ENCODE measurements at places on chromosomes 6 and 20.

DNA sequence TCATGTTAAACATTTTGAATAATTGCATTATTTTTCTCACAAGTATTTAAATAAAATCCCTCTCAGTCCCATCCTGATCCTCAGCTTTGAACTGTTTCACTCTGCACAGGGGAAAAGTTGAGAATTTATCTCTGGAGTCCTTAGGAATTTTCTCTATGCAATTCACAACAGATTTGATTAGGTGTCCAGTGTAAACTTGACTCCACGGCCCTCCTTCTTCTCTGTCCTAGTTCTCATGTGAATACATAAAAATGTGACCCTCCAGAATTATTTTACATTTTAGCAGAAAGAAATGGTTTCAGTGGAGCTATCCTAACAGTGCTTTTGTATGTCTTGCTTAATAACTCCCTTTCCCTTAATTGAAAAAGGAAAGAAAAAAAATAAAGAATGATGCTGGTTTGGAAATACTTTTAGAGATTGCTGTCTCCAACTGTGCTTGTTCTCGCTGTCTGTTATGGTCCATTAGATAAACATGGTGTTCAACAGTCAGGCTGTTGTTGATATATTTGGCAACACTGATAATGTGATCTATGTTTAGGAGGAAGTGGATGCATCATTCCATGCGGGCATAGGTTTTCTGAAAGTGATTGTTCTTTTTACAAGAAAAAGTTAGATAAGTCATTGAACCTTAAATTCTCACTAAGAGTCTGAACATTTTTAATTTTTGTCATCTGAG, 599.4 kb upstream of the CITED2 start:
- no peak for DNase-seq

DNA sequence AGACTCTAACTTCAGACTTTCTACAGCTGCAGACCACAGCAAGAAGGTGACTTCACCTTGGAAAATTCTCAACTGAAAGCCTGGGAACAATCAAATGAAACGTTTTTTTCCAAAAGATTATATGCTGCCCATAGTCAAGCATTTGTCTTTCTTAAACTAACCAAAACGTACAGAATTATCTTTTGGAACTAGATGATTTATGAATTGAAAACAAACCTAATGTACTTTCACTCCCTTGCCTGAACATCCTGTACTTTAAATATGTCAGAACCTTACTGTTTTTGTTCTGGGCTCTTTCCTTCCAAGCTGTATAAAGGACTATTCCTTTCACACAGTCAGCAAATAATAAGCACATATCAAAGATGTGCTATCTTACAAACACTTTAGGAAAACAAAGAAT, 62.4 kb upstream of the TNFAIP3 start:
- no peak for DNase-seq

- DNase-seq, result no peak
These were observed 51.9 kb downstream of the AKAP12 start for GRCh38 chr6:151291722-151292059.

GRCh38 chr6:105493736-105494135, 90.9 kb upstream of the PREP start:
- no peak for DNase-seq

GRCh38 chr20:31830406-31830981, 11.3 kb downstream of the MYLK2 start:
- DNase-seq, result no peak

GRCh38 chr6:3026791-3027626, 27.3 kb downstream of the NQO2 start:
- DNase-seq, result no peak

- no peak for DNase-seq
These were observed 89.2 kb downstream of the CD164 start for GRCh38 chr6:109292983-109293586.

DNA sequence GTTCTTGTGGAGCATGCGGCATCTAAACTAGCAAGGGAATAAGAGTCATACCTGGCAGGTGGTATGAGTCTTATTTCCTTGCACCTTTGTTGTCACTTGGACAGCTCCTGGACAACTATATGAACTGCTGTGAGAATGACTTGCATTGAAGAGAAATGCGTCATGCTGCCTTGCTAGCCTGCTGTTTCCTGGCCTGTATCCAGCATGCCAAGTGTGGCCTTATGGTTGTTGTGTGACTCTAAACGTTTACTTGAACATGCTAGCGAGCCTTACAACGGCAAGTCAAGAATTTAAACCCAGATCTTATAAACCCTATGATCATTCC, 90.4 kb downstream of the CEP162 start:
- DNase-seq, result no peak

GRCh38 chr20:25238319-25239037, 9.4 kb upstream of the PYGB start:
- no peak for DNase-seq

DNA sequence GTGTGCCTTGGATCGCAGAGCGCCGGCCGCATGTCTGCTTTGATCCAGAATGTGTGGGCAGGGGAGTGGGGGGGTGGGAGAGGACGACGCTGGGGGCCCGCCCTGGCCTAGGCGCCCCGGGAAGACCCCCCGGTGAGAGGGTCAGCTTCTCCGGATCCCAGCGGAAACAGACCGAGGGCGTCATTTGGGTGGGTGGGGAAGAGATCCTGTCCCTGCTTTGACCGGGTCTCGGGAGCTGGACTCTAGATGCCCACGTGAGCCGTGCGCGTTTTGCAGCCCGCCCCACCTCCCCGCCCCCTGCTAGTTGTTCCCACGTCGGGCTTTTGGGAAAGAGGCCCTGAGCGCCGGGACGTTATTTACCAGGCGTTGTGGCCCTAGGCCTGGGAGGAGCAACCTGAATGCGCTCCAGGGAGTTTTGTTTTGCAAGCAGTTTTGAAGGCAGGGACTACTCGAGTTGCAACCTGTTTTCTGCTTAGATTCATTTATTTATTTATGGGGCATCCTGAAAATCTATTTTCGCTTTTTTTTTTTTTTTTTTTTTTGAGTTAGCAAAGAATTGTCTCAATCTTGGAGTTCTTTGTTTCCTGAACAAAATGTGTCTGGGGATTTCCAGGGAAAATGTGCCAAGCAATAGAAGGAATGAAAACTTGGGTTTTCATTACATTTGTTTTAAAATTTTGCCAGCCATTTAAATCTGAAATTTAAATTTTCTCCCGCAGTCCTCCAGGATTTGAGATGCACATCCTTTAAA, 1.6 kb downstream of the DSP start:
- no peak for DNase-seq

GRCh38 chr20:32506721-32507120, 78.4 kb downstream of the NOL4L start:
- DNase-seq, result no peak

DNA sequence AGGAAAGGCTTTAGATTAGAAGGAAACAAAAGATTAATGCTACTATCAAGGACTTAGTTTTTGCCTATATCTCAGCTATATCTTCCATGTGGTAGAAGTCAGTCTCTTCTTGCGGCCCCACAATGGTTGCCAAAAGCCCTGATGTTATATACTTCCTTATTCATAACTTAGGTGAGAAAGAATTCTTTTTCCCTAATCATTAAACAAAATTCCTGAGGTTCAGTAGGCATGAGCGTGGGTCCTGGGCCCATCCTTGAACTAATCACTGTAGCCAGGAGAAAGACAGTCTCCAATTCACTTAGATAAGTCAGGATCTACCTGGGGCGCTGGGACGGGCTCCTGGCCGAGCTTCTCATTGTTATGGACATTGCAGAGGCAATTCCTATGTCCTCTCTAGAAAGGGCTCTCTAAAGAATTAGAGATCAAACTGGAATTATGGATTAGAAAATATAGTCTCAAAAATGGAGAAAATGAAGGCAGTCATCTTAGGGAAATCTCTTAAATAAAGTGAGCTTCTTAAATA, 134.3 kb downstream of the KIF6 start:
- DNase-seq, result no peak

DNA sequence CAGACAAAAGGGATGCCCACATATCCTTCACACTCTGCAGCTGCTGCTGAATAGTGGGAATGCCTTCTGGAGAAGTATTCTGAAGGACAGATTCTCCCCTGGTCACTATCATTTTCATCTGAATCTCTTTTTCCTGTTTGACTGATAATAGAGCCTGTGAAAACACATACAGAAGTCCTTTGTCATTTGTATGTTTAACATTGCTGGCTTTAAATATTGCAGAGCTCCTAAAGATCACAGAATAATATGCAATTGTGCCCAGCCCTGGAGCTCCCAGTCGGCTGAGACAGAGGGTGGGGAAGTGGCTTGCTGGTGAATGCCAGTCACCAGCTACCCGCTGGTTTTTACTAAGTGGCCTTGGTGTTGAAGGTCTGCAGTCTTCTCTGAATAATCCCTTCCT, 272.3 kb downstream of the SYNE1 start:
- no peak for DNase-seq

- no peak for DNase-seq
These were observed 26.7 kb upstream of the TFAP2B start for GRCh38 chr6:50791900-50792508.

- DNase-seq, result no peak
These were observed 8.7 kb upstream of the OSER1 start for GRCh38 chr20:44219170-44219730.

- DNase-seq, result no peak
These were observed 137.0 kb upstream of the TNFAIP3 start for GRCh38 chr6:137729866-137730629.

- no peak for DNase-seq
These were observed 22.7 kb downstream of the CYP24A1 start for GRCh38 chr20:54151075-54151439.

GRCh38 chr6:121885399-121886152, 450.1 kb downstream of the GJA1 start:
- no peak for DNase-seq

GRCh38 chr20:32474967-32475811, 109.9 kb downstream of the NOL4L start:
- no peak for DNase-seq

DNA sequence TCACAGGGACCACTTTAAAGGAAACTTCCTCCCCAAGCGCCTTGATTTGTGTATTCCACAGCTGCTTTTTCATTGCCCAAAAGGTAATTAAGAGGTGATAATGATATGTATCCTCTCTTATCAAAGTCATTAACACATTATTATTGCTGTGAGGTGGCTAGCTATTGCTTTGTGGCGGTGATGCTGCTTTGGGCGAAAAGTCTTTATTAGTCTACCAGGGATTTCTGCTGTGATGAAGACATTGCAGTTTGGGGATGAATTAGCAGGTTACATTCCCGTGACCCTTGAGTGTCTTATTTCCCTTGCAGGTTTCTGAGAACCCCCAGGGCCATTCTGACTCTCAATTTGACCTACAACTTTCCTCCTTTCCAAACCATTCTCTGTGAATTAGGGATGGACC, 143.4 kb upstream of the SOX4 start:
- no peak for DNase-seq

DNA sequence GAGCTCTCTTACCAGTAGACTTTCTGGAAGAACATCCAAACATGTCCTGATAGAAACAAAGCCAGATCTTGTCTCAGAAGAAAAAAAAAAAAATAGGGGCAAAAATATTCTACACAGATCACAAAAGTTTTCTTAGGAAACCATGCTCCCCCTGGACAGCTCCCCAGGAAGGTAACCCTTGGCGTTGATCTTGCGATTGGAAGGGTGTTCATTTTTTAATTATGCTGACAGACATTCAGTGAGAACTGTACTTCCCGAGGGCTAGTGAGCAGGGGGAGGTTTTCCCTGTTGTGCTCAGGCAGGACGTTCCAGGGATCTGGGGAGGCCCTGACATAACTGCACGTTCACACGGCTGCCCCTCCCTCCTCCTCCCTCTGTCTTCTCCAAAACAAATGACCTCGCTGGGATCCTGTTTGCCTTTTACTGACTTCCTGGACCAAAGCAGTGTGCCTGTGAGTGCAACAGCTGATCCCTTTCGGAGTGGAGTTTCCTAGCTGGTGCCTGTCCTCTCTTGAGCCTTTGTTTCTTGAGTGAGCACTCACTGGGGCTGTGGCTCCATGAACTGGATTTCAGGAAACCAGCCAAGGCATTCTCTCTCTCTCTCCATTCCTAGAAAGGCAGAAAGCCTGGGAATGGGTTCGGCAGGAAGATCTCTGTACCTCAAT, 46.7 kb downstream of the MARCKS start:
- DNase-seq, result no peak

GRCh38 chr6:73177221-73177944, 47.9 kb downstream of the KHDC1L start:
- DNase-seq, result no peak

DNA sequence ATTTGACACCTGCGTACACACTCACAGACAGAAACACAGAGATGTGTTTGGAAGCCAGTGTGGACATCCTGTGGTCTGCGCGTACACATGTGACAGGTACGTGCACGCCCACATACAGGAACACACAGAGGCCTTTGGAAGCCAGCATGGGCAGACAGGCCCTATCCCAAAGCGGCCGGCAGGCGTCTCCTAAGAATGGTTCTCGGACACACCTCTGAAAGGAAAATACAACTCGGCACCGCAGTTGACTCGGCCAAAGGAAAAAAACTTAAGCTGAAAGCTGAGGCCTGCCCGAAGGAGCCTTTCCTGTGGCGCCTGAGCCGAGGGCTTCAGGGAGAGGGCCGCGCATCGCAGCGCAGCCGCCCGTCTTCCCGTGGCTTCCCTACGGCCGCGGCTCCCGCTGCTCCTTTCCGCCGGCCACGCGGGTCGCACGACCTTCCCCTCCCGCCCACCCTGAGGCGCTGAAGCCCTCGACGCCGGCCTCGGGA, 1.4 kb upstream of the CEP43 start:
- DNase-seq, result peak; percentile 3

- no peak for DNase-seq
These were observed 75.5 kb downstream of the ZDHHC14 start for GRCh38 chr6:157456524-157456829.

GRCh38 chr20:61454053-61454452, 202.0 kb downstream of the CDH4 start:
- DNase-seq, result no peak

DNA sequence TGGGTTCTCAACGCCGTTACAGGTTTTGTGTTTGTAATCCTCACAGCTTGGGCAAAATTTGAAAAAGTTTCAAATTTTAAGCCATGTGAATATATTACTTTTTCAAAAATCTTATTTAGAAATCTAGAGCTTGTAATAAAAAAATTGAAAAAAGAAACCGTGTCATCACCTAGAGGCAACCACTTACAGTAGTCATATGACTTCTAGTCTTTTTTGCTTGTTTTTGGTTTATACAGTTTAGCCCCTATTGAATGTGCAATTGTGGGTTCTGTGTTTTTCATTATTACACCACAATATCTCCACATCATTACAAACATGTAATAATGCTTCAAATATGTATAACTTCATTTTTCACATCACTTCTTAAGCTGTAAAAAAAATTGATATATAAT, 888 bp downstream of the DYNLRB1 start:
- DNase-seq, result no peak

DNA sequence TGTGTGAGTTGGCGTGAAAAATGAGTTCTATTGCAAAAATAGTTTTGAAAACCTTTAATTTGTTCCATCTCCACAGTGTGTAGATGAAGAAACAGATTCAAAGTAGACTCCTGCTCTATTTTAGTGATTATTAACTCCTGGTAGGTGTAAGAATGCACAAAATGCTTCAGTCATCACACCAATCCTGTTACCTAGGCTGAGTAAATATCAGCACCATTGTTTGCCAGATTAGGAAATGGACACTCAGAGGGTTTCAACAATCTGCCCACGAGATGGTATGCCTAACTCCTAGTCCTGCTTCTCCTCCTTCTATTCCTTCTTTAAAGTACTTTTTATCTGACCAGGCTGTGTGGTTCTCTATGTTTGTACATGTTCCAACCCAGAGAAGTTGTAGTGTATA, 108.9 kb upstream of the AHI1 start:
- DNase-seq, result no peak
